ENCODE measurements at places on chromosomes 13 and 19.

GRCh38 chr13:33367926-33368325 is 82.4 kb upstream of the STARD13 start:
- no peak for DNase-seq

- DNase-seq: peak; percentile 57
Observed at GRCh38 chr13:48043789-48044503, 6.4 kb downstream of the NUDT15 start.

- DNase-seq: no peak
Observed at GRCh38 chr19:45852983-45853382, 10.0 kb downstream of the SYMPK start.

GRCh38 chr13:44243198-44243857 is 130.3 kb upstream of the SERP2 start:
- peak; percentile 68 for DNase-seq

DNA sequence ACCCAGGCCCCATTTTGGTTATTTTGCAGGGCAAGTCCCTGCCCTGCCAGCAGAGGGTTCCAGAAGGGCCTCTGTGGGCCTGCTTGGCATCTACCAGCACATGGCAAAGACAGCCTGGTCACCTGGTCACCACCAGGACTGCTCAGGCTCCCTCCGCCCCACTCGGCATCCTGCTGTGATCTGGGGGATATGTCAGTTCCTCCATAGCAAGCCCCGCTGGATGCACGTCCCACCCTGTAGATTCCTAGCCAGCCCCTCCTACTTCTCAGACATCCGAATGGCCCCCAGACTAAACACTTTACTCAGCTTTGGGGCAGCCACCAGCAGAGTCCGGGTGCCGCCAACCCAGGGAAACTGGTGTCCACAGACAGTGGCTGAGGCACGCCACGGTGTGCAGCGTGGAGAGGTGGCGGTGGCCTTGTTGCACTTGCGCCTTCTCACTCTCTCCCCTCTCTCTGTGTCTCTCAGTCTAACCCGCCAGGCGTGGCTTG is 31.8 kb upstream of the USE1 start:
- no peak for DNase-seq

- DNase-seq: no peak
Observed at GRCh38 chr19:10070730-10071446, 15.2 kb upstream of the SHFL start.

- no peak for DNase-seq
Observed at GRCh38 chr19:741506-742131, 9.3 kb upstream of the MISP start.

GRCh38 chr13:59780058-59780457 is 383.7 kb downstream of the DIAPH3 start:
- DNase-seq: no peak

DNA sequence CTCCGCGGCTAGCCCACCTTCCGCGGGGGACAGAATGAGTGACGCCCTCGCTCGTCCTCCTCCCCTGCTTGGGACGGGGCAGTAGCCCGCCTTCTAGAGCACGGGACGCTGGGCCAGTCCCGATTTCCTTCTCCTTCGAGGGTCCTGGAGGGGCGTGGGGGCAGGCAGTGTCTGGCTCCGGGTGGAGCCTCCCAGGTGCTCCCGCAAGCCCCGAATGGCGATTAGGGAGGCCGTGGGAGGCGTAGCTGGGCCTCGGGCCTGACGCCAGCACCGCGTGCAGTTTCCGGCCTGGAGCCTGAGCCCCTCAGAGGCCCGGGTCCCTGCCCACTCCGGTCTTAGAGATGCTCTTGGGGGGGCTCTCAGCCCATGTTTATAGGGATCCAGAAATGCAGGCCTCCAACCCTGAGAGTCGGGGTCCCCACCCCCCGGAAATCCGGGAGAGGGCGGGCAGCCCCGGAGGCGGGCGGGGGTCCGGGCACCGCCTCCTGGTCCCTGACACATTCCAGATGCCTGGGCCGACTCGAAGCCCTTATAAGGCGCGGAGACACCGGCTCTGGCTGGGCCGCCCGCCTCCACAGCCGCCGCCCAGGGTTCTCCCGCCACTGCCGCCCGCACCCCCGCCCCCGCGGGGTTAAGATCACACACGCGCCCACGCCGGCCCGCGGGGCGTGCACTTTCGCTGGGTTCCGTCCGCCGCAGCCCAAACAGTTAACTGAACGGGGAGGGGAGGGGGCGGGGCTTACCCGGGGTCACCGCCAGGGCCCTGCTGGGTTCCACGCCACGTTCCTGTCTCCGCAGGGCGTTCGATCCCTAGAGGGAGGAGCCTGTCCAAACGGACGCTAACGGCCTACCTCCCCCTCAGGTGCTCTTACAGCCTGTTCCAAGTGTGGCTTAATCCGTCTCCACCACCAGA is 1.5 kb downstream of the MYADM start:
- DNase-seq: peak; percentile 75

DNA sequence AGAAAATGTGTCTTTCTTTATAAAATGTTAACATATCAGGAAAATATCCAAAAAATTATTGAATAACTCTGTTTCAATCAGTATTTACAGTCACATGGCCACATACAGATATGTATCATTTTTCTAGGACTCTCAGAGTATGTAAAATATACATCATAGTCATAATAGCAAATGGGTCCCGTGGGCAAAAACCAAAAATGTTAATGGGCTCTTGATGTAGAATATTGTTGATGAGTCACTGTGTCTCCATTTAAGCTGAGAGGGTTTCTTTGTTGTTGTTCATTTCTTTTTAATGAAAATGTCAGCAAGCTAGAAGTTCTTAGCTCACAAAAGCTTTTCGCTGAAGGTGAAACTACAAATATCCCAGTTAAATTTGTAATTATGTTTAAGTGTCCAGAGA is 1713.1 kb upstream of the PCDH20 start:
- no peak for DNase-seq

DNA sequence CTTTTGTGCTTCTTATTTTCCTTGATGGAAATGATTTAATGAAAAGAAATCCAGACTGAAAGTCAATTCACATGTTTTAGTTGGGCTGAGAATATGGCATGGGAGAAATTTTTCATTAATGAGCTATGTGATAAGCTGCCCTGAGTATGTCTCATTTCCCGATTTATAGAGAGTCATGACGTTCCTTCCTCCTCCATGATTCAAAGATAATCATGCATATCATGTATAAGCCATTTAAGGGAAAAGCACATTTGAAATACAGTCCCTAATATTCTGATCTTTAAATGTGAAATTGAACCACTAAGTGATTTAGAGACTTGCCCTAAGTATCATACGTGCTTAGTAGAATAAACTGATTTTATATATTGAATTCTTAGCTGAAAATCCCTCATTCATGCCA is 840.9 kb downstream of the PCDH17 start:
- DNase-seq: no peak

DNA sequence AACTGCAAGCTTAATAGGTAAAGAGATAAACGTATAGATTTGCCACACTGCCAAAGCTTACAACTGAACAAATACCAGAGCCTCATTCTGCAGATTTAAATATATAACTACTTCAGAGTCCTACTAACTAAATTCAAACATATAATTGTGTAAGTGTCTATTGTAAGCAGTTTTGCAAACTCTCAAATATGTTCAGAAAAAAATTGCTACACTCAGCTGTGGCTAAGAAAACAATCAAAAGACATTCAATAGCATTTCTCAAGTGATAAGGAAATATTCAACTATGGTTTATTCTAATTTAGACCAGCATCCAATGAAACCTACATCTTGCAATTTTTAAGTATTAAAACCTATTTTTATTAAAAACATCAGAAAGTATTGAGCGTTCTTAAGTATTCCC is 202.4 kb downstream of the KCTD12 start:
- DNase-seq: no peak

Measured in kidney glomerular epithelial cell (primary cell).